ENCODE measurements at places on chromosomes 5 and 9.

- DNase-seq: no peak
Observed at GRCh38 chr5:77885519-77885918, 109.4 kb upstream of the TBCA start.

DNA sequence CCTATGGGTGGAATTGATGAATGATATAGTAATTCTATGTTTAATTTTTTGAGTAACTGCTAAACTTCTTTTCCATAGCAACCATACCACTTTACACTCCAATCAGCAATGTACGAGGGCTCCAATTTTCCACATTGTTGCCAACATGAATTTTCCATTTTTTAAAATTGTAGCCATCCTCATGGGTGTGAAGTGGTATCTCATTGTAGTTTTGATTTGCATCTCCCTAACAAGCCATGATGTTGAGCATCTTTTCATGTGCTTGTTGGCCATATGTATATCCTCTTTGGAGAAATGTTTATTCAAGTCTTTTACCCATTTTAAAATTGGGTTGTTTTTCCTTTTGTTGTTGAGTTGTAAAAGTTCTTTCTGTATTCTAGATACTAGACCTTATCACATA lies 48.9 kb downstream of the TMOD1 start:
- DNase-seq: no peak

- DNase-seq: no peak
Observed at GRCh38 chr5:139393497-139394122, 1.3 kb downstream of the PROB1 start.

DNA sequence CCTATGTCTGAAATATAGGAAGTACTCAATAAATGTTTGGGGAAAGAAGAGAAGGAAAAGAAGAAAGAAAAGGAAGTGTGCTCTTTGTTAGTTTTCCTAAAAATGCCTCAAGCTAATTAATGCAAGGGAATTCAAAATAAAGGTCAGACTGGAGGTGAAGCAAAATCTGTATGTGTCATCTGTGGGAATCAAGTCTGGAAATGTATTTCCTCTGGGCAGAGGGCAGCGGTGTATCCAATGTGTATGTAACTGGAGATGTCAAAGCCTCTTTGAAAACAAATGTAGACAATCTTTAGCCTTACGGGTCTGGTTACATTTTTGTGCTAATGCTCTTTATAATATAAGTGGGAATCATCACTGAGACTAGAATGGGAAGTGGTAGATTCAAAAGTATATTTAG lies 471.4 kb downstream of the MAN2A1 start:
- DNase-seq: no peak

- no peak for DNase-seq
Observed at GRCh38 chr9:7405924-7406604, 393.5 kb downstream of the DMAC1 start.

DNA sequence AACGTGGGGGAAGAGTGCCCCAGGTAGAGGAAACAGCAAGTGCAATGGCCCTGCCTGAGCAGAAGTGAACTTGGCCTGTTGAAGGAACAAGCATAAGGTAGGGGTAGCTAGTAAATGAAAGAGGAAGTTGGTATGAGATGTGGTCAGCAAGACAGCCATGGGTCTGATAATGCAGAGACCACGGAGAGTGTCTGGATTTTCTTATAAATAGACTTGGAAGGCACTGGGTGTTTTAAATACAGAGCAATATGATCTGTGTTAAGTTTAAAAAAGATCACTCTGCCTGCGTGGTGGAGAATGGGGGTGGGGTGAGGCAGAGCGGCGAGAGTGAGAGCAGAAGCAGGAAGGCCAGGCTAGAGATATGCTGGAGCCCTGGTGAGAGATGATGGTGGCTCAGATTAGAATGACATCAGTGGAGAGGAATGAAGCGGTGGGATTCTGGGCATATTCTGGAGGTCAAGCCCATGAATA lies 4.2 kb downstream of the ADAM19 start:
- DNase-seq: no peak

DNA sequence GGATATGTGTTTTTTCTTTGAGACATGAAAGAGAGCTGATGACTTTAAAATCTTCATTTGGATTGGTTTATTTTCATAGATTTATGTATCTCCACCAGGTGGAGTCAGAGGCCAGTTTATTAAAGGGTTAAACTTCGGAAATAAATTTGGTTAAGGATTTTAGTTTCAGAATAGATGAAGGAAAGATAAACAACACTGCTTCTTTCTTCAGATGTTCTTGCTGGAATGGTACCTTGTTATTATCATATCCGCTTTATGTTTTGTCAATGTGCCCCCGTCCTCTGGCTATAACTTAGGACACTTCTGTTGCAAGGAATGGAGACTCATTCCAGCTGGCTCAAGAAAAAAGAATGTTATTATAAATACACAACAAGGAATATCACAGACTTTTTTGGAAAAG lies 81.2 kb downstream of the ALDH1A1 start:
- no peak for DNase-seq

DNA sequence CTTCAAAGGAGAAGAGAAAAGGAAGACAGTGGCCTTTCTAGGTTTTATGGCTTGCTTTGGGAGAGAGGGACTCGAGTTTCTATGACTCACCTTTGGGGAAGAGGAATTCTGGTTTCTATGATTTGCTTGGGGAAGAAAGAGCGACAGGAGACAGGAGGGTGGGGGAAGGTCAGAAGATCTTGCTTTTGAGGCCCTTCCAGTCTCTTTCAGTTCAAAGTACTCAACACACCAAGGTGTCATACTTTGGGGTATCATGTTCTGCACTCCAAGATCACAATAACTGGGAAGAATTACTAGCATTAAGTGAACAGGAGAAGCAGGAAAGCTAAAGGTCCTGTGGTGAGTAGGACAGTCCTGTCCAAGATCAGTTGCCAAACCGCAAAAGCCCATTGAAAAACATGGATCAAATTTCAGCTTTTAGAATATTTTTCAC lies 324.5 kb downstream of the ARHGEF28 start:
- no peak for DNase-seq

GRCh38 chr5:178672630-178673029 lies 45.8 kb upstream of the CLK4 start:
- DNase-seq: no peak
